Activated T-helper 1 cell treated with anti-CD3 and anti-CD28 coated beads, Interleukin-2, amount 50 U/mL, for 16 hours (primary cell): ENCODE measurements at places on chromosomes 1 and 21.

DNA sequence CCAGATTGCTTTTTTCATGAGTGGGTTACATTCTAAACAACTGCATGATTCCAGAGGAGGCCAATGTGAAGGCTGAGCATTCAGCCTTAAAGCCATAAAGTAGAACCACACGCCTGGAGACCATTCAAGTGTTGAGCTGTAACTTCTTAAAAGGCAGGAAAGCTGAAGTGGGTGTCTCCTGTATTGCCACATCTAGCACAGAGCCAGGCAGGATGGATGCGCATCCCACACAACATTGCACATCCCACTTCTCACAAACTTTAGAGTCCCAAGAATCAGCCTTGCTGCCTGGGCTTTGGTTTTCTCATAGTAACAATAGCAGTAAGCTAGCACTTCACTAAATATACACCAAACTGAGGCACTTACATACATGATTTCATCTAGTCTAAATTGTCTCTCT is 151.7 kb downstream of the DAB1 start:
- DNase-seq: no peak

GRCh38 chr1:31801458-31801857 is 14.4 kb downstream of the SPOCD1 start:
- no peak for DNase-seq

DNA sequence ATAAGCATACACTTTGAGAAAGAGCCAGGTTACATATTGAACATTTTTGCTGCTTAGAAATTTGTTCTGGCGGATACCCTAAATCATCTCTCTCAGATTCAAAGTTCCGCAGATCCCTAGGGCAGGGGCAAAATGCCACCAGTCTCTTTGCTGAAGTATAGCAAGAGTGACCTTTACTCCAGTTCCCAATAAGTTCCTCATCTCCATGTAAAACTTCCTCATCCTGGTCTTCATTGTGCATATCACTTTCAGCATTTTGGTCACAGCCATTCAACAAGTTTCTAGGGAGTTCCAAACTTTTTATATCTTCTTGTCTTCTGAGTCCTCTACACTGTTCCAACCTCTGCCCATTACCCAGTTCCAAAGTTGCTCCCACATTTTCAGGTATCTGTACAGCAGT is 23.3 kb upstream of the LYPD8 start:
- DNase-seq: no peak

GRCh38 chr1:180841415-180841814 is 71.3 kb upstream of the KIAA1614 start:
- no peak for DNase-seq

- DNase-seq: no peak
These were observed 289.2 kb upstream of the RUNX1 start for GRCh38 chr21:35338281-35338680.

DNA sequence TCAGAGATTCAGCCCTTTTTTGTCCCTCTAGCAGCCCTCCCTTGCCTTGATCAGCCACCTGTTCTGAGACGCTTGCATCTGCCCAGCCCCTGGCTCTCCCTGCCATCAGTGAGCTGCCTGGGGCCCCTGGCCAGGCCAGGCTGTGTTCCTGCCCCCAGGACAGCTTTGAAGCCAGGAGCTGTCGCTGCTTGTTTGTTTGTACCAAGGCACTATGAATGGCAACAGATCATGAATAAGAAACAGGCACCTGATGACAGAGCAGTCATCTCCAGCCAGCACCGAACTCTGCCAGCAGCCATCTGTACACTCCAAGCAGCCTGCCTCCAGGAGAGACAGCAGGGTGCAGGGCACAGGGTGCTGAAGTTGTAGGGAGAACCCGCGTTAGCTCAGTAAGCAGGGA is 8.1 kb upstream of the VWA5B1 start:
- no peak for DNase-seq

- no peak for DNase-seq
These were observed 5.7 kb upstream of the ACOT11 start for GRCh38 chr1:54542120-54542961.

GRCh38 chr21:22106720-22107410 is 1108.7 kb downstream of the NCAM2 start:
- DNase-seq: no peak

GRCh38 chr1:20126041-20126805 is 6.9 kb upstream of the PLA2G2D start:
- DNase-seq: no peak

DNA sequence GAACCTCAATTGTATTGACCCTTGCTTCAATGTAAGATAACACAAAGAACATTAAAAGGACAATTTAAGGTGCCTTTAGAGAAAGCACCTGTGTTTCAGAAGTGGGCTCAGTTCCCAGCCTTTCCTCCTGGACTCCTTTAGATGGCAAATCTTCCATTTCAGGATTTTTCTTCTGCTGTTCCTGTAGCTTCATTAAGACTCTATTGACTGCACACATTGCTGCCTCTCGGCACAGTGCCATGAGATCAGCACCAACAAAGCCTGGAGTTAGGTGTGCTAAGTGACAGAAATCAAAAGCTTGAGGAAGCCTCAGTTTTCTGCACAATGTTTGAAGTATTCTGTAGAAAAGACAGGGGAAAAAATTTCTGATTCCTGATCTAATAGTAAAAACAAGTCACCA is 40.6 kb downstream of the NVL start:
- DNase-seq: no peak

DNA sequence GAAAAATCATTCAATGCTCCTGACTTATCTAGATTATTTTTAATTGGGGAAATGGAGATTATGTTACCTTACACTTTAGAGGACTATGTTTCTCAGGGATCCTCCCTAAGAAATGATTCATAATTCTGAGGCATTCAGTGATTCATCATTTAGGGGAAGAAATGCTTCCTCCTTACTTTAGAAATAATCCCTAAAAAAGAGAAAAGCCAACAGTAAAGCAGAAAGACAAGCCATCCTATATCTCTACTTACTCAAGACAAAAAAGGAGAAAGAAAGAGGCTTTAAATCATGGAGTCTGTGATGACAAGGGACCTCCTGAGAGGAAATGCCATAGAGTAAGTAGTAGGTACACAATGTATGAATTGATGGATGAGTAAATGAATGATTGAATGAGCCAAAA is 137.0 kb downstream of the BRINP2 start:
- no peak for DNase-seq

DNA sequence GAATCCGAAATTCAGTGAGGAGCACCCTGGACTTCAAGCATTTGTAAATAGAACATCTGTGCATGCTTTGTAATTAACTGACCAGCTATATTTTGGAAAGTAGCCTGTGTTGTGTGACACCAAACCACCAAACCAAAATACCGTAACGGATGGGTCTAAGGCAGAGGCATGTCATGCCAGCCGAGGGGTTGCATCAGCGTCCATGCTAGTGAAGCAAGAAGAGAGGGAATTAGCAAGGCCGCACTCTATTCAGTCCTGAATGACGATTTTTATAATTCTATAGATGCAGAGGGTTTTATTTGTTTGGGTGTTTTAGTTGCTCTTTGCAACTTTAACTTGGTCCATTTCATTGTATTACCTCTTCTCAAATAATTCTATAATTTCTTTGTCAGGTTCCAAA is 116.8 kb upstream of the SMYD2 start:
- no peak for DNase-seq

DNA sequence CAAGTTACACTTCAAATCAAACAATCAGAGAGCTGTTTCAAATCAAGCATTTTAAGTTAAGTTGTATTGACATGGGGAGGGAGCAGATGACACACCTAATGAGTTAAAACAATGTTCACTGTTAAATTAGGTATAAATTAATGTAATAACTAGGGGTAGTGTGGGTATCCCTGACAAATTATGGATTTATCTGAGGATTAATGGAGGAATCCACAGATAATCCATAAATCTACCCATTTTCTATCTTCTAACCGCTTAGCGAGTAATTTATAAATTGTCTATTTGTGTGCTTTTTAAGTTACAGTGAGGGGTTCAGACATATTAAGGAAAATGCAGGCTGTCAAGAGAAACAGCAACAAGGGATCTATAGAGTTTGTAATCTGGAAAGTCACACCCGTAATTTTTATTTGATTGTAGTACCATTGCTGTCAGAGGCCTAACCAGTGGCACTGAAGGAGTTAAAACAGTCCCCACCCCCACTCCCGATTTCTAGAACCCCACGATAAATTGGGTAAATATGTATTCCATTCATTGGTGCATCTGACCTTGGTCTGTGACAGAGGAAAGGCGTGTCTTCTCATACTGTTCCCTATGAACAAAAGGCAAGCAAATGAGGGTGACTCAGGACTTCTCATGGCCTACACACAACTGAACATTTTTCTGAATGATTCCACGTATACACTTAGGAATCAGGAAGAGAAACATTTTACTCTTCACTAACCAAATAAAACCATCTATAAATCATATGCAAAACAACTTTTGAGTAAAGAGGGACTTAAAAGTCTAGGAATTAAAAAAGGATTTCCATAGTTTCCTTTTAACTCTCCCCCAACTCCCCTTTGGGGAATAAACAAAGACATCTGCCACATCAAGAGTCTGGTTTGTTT is 7.4 kb downstream of the IRF2BP2 start:
- DNase-seq: no peak

DNA sequence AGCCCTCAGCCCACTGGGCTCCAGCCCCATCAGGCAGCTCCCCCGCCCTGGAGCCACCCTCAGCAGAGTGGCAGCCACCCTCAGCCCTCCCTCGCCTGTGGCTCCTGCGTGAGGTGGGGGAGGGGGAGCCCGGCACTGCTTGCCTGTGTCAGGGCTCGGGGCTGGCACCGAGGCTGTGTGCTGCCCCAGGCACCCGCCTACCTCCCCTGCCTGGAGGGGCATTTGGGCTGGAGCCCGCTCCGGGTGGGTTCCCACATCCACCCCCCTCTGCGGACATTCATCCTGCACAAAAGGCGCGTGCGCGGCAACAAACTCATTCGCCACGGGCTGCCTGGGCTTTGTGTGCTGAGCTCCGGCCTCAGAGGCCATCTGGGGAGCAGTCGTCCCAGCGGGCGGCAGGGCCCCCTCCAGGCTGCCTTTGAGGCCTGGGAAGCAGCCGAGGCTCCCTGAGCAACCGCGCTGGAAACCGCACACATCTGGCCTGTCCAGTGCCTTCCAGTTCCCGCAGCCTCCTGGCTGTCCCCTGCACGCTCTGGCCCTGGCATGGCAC is 12.6 kb upstream of the TNFRSF14 start:
- no peak for DNase-seq

DNA sequence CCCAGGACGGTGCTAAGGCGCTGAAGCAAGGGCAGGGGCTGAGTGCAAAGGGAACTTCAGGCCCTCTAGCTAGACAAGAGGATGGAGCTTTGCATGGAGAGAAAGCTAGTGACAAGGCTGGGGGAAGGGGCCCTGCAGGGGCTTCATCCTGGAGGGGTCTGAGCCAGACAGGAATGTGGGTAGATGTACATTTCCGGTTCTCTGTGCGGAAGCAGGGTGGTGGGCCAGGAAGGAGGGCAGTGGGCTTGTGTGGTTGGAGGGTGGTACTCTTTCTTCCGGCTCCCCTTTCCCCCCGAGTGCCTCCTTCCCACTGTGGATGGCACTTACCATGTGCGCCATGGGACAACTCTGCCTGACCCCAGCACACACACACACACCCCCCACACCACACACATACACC is 1.5 kb downstream of the KISS1 start:
- no peak for DNase-seq

DNA sequence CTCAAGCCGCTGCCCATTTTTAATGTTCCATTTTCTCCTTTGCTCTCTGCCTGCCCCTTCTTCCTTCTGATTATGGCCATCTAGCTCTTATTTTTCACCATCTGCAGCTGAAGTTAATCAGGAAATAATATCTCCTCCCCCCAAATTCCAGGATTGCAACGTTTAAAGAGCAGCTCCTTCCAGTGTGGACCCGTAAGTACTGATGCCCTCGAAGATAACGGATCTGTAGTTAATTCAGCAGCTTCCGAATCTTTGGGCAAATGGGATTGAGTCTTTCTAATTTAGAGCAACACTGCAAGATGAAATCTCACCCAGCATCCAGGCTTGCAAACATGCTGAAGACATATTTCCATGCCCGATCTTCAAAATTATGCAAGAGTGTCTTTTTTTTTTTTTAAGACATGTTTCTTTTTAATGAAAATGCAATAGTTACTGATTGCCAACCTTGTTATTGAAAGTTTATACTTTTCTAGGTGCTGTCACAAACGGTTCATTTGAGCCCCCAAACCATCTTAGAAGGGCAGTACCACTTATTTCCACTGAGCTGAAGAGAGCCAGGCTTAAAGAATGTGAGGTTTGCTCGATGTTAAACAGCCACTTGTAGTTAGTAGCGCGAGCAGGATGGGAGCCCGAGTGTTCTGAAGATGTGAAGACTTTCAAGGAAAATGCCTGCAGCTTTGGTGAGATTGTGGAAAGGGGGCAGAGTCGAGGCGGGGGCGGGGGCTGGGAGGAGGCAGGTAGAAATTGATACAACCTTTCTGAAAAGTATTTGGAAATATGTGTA is 10.9 kb upstream of the RCAN3 start:
- no peak for DNase-seq

DNA sequence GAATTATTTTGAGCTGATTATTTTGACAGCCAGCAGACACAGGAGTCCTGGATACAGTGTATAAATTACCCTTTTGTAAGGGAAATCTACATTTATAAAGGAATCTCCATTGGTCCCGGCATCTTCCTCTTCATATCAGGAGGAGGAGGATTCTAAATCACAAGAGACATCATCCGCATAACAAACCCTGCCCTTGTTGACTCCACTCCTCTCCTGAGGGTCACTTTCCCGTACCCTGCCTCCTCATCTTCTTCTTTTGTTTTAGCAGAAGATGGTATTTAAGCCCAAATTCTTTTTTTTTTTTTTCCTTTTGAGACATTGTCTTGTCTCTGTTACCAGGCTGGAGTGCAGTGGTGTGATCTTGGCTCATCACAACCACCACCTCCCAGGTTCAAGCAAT is 14.6 kb upstream of the PKNOX1 start:
- no peak for DNase-seq

- no peak for DNase-seq
These were observed 49.1 kb downstream of the WNT9A start for GRCh38 chr1:227898502-227899140.

DNA sequence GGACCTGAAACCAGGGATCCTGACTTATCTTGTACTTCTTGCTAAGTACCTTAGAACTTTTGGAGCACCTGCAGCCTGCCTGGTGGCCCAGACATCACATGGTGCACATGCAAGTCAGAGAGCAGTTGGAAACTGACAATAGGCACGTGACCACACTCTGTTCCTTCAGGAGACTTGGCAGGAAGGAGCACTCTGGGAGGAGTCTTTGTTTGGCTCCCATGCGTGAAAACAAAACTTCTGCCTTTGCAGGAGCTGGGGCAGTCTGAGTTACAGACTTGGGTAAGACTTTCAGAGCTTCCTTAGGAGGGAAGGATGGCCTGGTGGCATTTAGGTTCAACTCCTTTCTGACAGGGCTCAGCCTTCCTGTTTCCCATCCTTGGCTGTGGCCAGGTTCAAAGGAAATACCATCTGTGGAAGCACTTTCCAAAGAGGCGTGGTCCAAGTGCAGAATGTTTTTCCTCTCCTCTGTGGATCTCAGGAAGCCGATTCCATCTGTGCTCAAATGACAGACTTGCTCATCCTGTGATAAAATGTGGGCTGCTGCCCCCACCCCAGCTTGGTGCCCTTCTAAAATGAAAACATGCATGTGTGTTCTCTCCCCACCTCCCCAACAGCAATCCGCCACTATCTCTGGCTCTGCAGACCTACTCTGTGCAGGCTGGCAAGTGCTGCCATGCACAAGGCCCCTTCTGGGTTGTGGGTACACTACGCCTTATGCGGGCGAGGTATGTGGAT is 14.1 kb upstream of the ZNF436 start:
- no peak for DNase-seq

GRCh38 chr1:95321531-95321930 is 87.5 kb downstream of the RWDD3 start:
- no peak for DNase-seq
